CD4-positive, alpha-beta T cell treated with Interferon gamma for 1 hour (primary cell): ENCODE measurements at places on chromosomes 7 and 10.
A peak's percentile ranks its signal among the peaks of the same experiment; 100 is the strongest.

GRCh38 chr7:7486362-7486761 lies 49.3 kb downstream of the COL28A1 start:
- DNase-seq = no peak

GRCh38 chr10:132608511-132609195 lies 71.1 kb downstream of the INPP5A start:
- no peak for DNase-seq

DNA sequence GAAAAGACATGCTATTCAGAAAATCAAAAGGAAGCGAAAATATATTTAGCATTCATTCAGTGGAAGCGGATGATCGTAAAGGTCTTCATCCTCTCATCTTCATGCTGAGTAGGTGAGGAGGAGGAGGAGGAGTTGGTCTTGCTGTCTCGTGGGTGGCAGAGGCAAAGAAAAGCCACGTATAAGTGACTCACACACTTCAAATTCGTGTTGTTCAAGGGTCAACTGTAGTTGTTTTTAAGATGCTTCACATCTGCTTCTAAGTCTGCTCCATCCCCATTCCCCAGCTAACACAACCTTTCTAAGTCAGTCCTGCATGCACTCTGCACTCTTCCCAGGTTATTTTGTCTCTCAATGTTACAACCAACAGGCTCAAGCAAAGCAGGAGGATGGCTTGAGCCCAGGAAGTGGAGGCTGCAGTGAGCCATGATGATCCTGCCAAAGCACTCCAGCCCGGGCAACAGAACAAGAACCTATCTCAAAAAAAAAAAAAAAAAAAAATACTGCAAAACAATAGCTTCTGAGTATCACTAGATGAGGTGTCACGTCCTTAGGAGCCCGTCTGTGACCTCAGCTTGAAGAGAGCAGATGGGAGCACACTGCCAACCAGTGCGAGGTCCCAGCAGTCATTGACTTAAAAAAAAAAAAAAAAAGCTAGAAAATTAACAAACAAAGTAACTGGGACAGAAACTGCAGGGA lies 70.5 kb downstream of the SFMBT2 start:
- no peak for DNase-seq

- DNase-seq = no peak
Observed at GRCh38 chr10:100999742-101000126, at the start of gene LZTS2. Gene LZTS2, plus strand, starts transcription at chr10:100999808. Its CDS starts 2,731 bp downstream, at chr10:101002539.

DNA sequence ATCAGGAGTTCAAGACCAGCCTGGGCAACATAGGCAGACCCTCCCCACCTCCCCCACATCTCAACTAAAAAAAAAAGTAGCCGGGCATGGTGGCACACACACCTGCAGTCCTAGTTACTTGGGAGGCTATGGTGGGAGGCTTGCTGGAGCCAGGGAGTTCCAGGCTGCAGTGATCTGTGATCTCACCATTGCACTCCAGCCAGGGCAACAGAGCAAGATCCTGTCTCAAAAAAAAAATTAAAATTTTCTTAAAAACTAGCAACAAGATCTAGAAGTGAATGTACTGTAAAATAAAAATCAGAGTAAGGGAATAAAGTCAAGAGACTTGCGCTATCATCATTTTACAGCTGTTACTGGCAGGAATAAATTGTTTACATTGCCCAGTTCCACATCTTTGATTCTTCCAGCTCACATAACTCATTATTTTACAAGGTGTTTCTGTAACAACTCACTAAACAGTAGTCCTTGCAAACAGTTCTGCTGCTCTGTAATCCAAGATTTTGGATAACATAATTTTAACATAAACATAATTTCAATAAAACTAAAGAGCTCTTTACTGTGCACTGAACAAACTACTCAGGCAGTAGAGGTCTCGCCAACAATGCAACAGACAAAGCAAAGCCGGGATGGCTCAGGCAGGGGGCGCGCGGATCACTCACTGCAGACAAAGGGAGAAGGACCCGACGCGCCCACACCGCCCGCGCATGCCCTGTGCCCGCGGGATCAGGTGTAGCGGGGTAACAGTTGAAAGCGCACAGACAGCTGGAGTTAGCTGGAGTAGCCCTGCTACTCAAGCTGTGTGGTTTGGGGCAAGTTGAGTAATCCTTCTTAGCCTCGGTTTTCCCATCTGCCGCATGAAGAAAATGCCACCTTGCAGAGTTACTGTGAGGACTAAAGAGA lies 73.3 kb upstream of the NFE2L3 start:
- peak; percentile 81 for DNase-seq

GRCh38 chr10:71218046-71218650 lies 5.8 kb downstream of the UNC5B start:
- no peak for DNase-seq

GRCh38 chr10:80633383-80633860 lies 95.7 kb downstream of the SH2D4B start:
- no peak for DNase-seq

GRCh38 chr10:90089719-90090118 lies 388.3 kb downstream of the KIF20B start:
- DNase-seq = no peak

GRCh38 chr7:88331322-88331721 lies 24.6 kb upstream of the STEAP4 start:
- no peak for DNase-seq

DNA sequence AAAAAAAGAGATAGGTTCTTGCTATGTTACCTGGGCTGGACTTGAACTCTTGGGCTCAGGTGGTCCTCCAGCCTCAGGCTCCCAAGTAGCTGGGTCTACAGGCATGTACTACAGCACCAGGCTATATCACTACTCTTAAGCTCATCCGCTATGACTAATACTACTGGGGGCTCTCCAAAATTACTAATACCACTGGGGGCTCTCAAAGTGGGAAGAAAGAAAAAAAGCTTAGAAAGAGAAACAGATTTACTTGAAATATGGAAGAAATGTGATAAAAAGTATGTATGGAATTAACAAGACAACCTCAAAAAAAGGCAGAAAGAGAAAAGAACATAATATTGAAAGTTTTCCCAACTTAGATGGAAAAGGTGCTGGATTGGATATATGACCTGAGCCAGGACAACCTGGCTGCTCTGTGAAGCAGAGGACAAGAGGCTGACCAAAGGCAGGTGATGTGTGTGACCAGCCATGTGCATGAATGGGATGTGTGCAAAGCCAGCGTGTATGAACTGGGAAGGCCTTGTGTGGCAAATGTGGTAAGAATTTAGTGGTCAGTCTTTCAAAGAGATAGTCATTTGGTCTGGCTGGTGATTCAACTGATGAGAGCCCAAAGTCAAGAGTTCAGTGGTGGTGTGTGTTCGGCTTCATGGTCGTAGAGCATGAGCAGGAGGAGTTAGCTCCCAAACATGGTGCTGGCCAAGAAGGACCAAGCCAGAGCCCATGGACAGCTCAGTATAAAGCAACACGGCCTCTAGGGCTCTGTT lies 232.4 kb upstream of the KLF14 start:
- DNase-seq = no peak

- no peak for DNase-seq
Observed at GRCh38 chr7:151867912-151868311, 9.0 kb downstream of the PRKAG2 start.

- DNase-seq = no peak
Observed at GRCh38 chr7:45145881-45146280, 11.7 kb upstream of the RAMP3 start.

DNA sequence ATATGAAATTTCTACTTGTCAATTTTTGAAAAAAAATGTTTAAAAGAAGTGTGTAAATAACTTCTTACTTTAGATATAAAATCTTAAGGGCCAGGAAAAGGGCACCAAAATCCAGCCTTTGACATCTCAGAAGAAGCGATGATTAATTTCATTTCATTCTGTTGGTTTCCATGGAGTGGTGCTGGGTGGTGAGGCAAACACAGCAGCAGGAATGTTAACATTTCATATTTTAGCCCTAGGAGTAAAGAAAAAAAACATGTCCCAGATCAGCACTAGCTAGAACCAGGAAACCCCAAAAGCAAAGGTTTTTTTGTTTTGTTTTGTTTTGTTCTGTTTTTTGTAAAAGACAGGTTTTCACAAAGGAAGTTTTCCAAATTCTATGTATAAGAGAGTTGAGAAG lies 298.8 kb upstream of the C7orf33 start:
- no peak for DNase-seq
